ENCODE measurements at places on chromosomes 11 and 22.
A peak's percentile ranks its signal among the peaks of the same experiment; 100 is the strongest.

DNA sequence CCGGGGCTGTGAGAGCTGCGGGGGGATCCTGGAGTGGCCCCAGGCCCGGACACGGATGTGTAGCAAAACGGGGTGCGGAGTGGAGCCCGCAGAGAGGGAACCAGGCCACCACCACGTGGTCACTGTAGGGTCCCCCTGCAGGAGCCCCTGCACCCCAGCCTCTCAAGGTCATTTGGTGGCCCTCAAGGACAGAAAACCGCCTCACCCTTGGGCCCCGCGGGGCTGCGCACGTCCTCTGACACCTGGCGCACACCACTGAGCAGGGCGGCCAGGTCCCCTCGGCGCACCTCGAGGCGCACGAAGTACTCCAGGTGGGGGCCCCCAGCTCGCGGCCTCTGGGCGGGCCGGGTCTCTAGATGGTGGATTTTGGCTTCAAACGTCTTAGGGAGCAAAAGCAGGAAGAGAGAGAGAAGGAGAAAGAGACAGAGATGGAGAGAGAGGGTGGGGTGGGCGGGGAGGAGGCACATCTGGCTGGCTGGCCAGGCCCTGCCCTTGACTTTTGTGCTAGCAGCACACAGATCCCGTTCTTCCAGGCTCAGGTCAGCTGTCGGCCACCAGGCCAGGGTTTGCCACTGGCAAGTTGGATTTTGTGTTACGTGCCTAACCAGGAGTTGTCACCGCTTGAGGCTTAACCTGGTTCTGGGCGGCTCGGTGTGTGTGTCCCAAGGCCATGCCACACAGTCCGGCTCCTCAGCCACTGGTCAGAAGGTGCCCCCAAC lies 3.2 kb downstream of the TH start:
- DNase-seq, result no peak

DNA sequence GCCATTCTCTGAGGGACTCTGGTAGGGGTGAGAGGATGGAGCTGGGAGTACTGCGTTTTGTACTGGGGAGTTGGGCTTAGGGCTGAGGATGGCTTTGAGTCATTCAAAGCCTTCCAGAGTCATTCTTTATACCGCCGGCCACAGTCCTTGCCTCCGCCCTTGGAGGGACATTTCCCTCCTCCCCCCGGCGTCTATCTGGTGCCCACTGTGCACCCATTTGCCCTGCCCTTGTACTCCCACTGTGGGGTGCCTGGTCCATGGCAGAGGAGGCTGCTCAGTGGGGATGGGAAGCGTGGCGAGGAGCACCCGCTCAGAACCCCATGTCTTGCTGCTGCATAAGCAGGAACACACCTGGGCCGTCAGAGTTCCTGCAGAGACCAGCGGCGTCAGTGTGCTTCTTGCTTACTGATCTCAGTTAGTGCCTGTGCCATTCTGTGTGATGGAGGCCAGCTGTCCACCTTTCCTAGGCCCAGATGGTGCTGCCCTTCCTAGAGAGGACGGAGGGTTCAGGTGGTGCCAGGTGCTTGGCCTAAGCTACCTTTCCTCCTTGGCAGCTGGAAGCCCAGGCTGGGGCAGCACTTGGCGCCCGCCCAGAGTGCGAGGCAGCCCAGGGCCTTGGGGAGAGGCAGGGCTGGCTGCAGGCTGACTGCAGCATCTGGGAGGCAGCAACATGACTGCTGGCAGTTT lies 23.3 kb upstream of the TMEM191C start:
- DNase-seq, result no peak

- no peak for DNase-seq
Measured at GRCh38 chr11:58963551-58964104, 24.3 kb downstream of the GLYATL1 start.

GRCh38 chr22:27452922-27453321 lies 348.6 kb downstream of the MN1 start:
- no peak for DNase-seq

DNA sequence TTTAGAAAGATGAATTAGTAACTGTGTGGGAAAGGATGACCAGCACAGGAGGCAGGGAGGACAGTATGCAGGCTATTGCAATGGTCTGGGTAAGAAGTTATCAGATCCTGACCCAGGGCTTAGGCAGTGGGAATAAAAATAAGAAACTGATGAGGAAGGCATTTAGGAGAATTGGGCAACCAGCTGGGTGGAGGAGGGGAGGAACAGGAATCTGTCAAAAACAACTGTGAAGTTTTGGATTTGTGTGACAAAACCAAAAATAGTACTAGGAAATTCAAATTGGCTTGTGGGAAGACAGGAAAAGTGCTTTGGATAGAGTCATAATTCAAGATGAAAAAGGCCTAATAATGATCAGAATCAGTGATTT lies 27.9 kb downstream of the MMP13 start:
- no peak for DNase-seq

- no peak for DNase-seq
Measured at GRCh38 chr11:66050581-66051231, 1.5 kb upstream of the SF3B2 start.

DNA sequence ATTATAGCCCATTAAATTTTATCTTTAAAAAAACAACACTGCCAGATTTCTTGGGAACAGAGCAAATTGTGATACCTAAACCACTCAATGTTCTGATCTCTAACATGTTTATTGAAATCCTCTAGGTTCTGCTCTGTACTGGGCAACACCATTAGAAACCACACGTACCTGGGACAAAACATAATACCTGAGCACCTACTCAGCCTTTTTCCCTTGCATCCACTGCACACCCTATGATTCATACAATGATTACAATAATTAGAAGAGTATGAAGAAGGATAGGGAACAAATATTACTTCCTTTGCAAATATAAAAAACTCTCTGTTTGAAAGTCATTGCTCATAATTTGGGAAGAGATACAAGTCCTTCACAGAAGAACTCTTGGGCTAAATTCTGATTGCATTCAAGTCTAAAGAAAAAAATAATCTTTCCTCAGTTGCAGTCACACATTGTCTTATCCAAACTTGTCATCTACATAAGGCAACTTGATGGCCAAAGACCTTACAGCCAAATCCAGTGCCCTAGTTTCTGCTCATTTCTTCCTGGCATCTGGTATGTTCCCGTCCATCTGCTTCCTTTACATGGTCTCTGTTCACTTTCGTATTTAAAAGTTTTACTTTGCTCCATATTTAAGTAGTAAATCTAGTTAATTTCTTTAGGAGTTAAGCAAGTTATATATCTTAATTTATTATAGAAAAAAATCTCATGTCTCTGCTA lies 407.4 kb downstream of the LRRC4C start:
- no peak for DNase-seq

DNA sequence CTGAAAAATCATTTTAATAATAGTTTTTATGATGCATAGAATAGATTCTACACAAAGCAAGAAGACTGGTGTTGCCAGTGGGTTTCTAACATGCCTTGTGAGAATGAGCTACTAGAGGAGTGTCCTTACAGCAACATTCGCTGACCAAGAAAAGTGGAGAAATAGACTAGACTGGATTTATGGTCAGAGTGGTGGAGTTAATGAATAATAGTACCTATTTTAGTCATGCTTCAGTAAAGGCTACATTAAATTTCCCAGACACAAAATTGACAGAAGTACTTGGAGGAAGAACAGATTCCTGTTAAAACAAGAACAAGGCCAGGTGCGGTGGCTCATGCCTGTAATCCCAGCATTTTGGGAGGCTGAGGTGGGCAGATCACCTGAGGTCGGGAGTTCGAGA lies 539.2 kb downstream of the ETS1 start:
- no peak for DNase-seq

GRCh38 chr11:68049509-68050370 lies 10.9 kb downstream of the TCIRG1 start:
- DNase-seq, result no peak

DNA sequence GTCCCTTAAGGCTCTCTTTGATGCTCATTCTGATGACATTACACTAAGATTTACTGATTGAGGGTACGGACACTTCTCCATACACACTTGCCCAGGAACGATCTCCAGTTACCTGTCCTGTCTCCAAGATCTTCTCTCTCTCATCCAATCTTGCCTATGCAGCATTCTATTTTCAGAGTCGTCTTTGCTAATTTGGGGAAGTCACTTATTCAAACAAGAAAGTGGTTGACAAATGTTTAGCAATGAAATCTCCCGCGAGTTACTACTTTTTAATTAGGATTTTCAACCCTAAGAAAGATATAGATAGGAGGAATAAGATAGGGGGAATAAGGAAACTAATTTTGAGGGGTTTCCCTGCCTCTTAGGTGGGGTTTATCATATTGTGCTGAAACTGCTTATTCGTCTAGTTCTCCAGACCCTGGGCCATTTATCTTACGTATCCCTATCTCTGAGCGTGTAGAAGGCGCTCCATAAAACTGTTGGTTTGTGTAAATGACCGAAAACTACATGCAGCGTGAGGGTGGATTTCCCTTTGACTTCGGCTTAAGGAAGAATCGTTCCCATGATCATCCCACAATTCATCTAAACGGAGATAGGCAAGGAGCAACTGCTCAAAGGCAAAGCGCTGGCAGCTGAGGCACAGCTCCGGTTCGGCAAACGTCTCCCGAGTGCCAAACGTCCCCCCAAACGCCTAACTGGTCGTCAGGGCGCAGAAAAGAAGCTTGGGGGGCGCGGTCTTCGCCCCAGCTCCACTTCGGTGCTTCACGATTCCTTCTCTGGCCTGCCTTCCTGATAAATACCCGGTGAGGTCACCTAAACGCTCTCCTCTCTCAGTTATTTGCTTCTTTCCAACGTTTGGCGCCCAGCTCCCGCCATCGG lies 804 bp downstream of the APIP start:
- no peak for DNase-seq

DNA sequence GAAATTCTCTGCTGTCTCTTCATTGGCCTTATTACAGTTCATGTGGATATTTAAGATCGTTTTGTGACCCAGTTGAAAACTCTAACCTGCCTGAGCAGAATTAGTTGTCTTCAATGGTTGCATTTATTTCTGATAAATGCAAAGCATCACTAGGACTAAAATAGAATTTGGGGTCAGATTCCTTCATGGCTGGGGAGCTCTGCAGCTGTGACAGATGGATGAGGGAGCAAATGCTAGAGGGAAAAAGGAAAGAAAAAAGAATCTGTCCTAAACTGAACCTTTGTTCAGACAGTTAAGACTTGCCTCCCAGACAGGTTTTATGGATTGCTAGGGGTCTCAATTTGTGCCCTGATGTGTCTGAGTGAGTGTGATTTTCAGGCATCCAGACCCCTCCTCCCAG lies 113.0 kb downstream of the SYT9 start:
- DNase-seq, result no peak

GRCh38 chr22:46913351-46913750 lies 150.9 kb downstream of the TBC1D22A start:
- no peak for DNase-seq

GRCh38 chr22:39239561-39240423 lies 5.0 kb downstream of the PDGFB start:
- no peak for DNase-seq

- DNase-seq, result no peak
Measured at GRCh38 chr11:73147771-73148681, 5.9 kb upstream of the FCHSD2 start.

DNA sequence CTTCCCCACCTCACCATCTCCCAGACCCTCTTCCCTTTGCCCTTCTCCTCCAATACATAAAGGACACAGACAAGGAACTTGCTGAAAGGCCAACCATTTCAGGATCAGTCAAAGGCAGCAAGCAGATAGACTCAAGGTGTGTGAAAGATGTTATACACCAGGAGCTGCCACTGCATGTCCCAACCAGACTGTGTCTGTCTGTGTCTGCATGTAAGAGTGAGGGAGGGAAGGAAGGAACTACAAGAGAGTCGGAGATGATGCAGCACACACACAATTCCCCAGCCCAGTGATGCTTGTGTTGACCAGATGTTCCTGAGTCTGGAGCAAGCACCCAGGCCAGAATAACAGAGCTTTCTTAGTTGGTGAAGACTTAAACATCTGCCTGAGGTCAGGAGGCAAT lies 58.2 kb downstream of the TIMP3 start:
- DNase-seq, result no peak

DNA sequence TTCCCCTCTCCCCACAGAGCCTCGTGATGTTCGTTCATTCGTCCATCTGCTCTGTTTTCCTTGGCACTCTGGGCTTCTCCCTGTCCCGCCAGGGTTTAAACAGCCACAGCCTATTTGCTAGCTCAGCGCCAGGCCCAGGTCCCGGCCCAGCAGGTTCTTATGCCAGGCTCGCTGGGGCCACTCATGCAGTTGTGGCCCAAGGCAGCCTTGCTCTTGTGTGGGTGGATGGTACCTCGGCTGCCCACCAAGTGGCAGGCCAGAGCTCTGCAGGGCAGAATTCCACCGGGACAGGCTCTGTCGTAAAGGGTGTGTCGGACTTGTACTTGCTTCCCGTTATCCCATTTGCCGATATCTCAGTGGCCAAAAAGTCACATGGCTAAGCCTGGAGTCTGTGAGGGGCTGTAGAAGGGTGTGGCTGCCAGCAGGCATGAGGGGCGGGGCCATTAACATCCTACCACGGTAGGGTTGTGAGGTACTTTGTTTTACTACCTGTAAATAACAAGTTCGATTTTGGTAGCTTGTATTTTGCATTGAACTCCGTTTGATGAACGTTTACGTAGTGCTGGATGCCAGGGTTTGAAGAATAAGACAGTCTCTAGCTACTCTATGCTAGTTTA lies 7.9 kb downstream of the FAM118A start:
- DNase-seq, result peak; percentile 43
